ENCODE measurements at places on chromosomes 4 and X.
A peak's percentile ranks its signal among the peaks of the same experiment; 100 is the strongest.

DNA sequence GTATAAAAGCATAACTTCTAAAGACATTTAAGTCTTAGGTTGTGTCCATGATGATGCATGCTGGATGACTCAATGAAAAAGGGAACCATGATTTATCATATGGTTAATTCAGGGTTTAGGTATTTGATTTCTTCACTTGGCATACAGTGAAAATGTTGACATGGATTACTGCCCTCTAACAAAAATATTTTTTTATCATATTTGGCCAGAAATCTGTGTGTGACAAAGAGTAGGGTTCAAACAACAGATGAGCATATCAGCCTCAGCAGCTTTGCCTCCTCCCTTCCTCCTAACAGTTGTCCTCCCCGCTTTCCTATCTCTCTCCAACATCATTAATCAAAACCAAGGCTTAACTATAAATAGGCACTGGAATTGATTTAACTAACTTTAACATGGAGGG is 46.3 kb downstream of the ARHGAP6 start:
- DNase-seq: no peak

GRCh38 chrX:29083823-29084222 is 496.6 kb downstream of the IL1RAPL1 start:
- DNase-seq: no peak

DNA sequence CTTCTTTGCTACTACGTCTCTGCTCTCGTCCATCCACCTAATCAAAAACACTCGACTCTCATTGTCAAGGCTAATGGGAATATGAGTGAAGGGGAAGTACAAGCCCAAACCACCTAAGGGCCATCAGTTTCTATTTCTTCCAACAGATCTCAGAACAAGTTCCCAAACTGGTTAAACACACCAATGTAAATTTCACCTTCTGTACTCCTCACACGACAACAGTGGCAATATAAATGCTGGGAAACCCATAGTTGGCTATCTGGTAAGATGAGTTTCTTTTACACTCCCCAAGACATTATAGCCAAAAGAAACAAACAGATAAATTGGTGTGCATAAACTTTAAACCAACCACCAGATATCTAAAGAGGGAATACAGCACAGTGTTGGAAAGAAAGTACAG is 21.9 kb downstream of the ACSL1 start:
- no peak for DNase-seq

GRCh38 chr4:24686866-24687692 is 102.7 kb upstream of the DHX15 start:
- DNase-seq: peak; percentile 39

Measured in stimulated activated CD4-positive, alpha-beta T cell treated with anti-CD3 and anti-CD28 coated beads, Interleukin-15, amount 100 ng/mL, for 24 hours (primary cell).